Activated naive CD8-positive, alpha-beta T cell treated with anti-CD3 and anti-CD28 coated beads for 36 hours (primary cell): ENCODE measurements at places on chromosomes 16 and 17. TPM values are rescaled to one million over a fixed set of nuclear protein-coding genes. Genes with fewer than 3 reads are reported as not detected.

- peaks cover 4% of the 10 kb centered on the region for H3K36me3 ChIP-seq
- H3K27ac ChIP-seq: no peak overlapping the region
- H3K27me3 ChIP-seq: no peaks in the 10 kb centered on the region
- H3K4me1 ChIP-seq: no peaks in the 10 kb centered on the region
- no peak for DNase-seq
These were observed 20.2 kb upstream of the OR3A1 start for GRCh38 chr17:3318336-3318735.

- H3K4me3 ChIP-seq: peak within 1 kb of the TSS; percentile 99
- DNase-seq: peak; percentile 77
- peaks cover 24% of the 10 kb centered on the region for H3K36me3 ChIP-seq
- H3K27me3 ChIP-seq: no peaks in the 10 kb centered on the region
- H3K4me1 ChIP-seq: peaks cover 16% of the 10 kb centered on the region
These were observed at the start of gene VPS25 for GRCh38 chr17:42773290-42774035. TSS of gene VPS25 (plus strand) at chr17:42773449. CDS start at chr17:42773476, 27 bp downstream.

- DNase-seq: no peak
- H3K4me3 ChIP-seq: no peak overlapping the region
- H3K27me3 ChIP-seq: peaks cover 4% of the 10 kb centered on the region
- H3K36me3 ChIP-seq: peaks cover 5% of the 10 kb centered on the region
These were observed 11.9 kb downstream of the PER1 start for GRCh38 chr17:8140065-8141029.

DNA sequence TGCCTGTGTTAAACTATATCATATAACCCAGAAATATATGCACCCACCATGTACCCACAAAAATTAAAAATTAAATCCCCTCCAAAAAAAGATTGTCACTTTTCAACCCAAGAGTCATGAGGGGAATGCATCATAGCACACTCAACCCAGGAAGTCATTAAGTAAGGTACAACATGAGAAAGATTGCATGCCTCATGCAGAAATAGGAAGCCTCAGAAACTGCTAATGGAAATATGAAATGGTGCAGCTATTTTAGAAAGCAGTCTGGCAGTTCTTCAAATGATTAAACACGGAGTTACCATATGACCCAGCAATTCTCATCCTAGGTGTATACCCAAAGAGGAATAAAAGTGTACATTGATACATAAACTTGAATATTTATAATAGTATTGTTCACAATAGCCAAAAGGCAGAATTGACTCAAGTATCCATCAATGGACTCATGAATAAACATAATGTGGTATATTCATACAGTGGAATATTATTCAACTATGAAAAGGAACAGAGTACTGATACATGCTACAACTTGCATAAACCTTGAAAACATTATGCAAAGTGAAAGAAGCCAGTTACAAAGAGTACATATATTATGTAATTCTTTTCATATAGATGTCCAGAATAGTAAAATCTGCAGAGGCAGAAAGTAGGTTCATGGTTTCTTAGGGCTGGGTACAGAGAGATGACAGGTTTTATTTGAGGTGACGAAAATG, 70.4 kb downstream of the TMEM100 start:
- H3K27me3 ChIP-seq: peaks cover 23% of the 10 kb centered on the region
- no peaks in the 10 kb centered on the region for H3K4me1 ChIP-seq
- no peaks in the 10 kb centered on the region for H3K36me3 ChIP-seq

DNA sequence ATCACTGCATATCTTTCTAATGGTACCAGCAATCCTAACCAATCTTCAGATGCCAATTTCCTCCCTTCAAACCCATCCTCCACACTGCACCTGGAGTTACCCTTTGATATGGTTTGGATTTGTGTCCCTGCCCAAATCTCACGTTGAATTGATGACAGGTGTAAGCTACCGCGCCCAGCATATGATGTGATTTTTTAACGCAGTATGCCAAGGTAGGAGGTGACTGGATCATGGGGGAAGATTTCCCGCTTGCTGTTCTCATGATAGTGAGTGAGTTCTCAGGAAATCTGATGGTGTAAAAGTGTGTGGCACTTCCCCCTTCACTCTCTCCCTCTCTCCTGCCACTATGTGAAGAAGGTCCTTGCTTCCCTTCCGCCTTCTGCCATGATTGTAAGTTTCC, 57.0 kb downstream of the TOX3 start:
- no peaks in the 10 kb centered on the region for H3K36me3 ChIP-seq
- no peaks in the 10 kb centered on the region for H3K27me3 ChIP-seq
- DNase-seq: no peak
- no peak overlapping the region for H3K4me3 ChIP-seq
- no peak overlapping the region for H3K27ac ChIP-seq

DNA sequence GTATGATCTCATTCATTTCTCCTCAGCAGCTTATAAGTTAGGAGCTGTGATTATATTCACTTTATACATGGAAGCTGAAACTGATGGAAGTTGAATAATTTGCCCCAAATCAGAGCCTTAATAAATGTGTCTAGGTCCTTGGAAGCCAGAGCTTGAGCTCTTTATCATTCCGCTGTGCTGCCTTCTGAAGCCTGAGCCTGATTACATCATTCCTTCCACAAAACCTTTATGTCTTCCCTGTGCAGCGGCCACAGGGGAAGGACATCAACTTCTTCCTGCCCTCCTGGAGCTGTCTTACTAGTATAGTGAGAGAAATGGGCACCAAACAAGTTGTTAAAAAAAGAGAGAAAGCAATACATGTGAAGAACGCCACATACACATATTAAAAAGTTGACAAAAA, 6.8 kb downstream of the TNRC6C start:
- H3K4me3 ChIP-seq: no peak overlapping the region
- H3K4me1 ChIP-seq: peaks cover 74% of the 10 kb centered on the region
- H3K27ac ChIP-seq: no peak overlapping the region
- peaks cover 6% of the 10 kb centered on the region for H3K36me3 ChIP-seq
- no peak for DNase-seq

DNA sequence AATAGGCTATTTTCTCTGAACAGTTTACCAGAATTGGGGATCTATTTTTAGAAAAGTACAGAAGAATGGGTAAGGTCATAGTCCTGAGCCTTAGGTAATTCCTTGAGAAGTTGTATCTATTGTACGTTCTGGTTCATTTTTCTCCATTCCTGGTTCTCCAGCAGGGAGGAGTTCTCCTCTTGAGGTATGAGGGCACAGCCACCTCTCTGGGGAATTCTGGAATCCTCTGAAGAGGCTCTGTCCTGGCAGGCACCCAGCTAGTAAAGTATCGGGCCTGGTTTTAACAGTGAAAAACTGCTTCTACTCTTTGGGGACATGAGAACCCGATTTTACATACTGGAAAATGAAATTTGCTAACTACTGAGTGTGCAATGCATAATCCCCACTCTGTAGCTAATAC, 19.6 kb upstream of the PMFBP1 start:
- DNase-seq: no peak
- H3K27ac ChIP-seq: no peak overlapping the region
- H3K27me3 ChIP-seq: no peaks in the 10 kb centered on the region

DNA sequence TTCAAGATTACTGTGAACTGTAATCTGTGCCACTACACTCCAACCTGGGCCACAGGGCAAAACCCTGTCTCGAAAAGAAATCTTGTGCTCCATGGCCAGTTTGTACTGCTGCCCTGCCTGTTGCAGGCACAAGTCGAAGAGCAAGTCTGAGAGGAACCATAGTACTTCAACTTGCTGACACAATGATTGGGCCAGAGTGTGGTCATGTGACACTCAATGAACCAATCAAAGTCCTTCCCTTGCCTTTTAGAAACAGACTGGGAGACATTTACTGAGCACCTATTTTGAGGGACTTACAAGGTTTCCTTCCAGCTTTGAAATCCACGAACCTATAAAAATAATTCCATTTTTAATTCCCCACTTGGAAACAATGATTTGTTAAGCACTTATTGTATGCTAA, 39.8 kb upstream of the TMC5 start:
- no peaks in the 10 kb centered on the region for H3K36me3 ChIP-seq
- no peak overlapping the region for H3K27ac ChIP-seq
- DNase-seq: no peak
- no peak overlapping the region for H3K4me3 ChIP-seq

DNA sequence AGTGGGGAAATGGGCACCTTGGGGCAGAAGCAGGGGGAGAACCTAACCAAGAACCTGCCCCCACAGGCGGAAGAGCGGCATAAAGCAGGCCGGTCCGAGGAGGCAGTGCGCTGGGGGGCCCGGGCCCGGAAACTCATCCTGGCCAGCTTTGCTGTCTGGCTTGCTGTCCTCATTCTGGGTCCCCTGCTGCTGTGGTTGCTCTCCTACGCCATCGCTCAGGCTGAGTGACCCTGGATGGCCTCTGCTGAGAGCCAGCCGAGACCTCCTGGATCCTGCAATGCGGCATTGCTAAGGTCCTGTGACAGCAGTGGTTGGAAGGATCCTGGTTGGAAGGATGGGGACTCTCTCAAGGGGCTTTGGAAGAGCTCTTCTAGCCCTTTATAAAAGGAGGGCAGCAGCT, 4.5 kb upstream of the PHKG2 start:
- H3K4me1 ChIP-seq: peaks cover 20% of the 10 kb centered on the region
- no peak for DNase-seq
- no peak overlapping the region for H3K4me3 ChIP-seq
- H3K27ac ChIP-seq: no peak overlapping the region

- no peaks in the 10 kb centered on the region for H3K4me1 ChIP-seq
- H3K27ac ChIP-seq: no peak overlapping the region
- H3K36me3 ChIP-seq: no peaks in the 10 kb centered on the region
- H3K27me3 ChIP-seq: peaks cover 36% of the 10 kb centered on the region
These were observed 5.5 kb downstream of the SSTR5 start for GRCh38 chr16:1077877-1078578.

DNA sequence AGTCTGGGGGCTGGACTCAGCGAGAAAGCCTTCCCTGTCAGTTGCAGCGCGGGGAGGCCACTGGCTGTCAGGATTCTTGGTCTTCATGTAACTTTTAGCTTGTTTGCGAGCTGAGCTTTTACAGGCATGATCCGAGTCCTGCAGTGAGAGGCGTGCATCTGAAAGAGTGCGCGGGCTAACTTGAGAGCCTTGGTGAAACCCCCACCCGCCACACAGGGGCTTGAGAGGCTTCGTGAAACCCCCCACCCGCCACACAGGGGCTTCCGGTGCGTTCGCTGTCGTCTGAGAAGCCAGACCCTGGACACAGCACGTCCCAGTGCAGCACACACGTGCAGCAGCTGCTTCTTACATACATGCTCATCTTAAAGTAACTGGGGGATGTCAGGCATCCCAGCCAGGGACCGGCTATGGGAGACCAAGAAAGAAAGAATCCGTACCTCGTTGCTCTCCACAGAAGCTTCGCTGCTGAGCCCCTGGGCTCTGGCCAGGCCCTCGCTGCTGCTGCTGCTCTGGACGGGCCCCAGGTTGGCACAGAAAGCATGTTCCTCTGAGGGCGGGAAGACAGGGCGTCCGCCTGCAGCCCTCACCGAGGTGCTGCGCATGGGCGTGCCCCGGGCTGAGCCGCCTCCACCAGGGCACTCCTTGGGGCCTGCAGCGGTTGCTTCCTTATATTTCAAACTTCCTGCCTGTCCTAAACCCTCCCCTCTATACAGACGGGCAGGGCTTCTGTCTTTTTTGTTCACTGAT, 7.8 kb downstream of the NUDT16L1 start:
- DNase-seq: no peak
- H3K4me3 ChIP-seq: no peak overlapping the region
- H3K4me1 ChIP-seq: peaks cover 13% of the 10 kb centered on the region
- H3K36me3 ChIP-seq: peaks cover 7% of the 10 kb centered on the region
- H3K27me3 ChIP-seq: no peaks in the 10 kb centered on the region

- H3K27ac ChIP-seq: peak overlapping the region; percentile 91
- peaks cover 16% of the 10 kb centered on the region for H3K36me3 ChIP-seq
- DNase-seq: no peak
- H3K27me3 ChIP-seq: no peaks in the 10 kb centered on the region
- H3K4me1 ChIP-seq: peaks cover 88% of the 10 kb centered on the region
These were observed 58.9 kb downstream of the CYTH1 start for GRCh38 chr17:78723001-78723796.

DNA sequence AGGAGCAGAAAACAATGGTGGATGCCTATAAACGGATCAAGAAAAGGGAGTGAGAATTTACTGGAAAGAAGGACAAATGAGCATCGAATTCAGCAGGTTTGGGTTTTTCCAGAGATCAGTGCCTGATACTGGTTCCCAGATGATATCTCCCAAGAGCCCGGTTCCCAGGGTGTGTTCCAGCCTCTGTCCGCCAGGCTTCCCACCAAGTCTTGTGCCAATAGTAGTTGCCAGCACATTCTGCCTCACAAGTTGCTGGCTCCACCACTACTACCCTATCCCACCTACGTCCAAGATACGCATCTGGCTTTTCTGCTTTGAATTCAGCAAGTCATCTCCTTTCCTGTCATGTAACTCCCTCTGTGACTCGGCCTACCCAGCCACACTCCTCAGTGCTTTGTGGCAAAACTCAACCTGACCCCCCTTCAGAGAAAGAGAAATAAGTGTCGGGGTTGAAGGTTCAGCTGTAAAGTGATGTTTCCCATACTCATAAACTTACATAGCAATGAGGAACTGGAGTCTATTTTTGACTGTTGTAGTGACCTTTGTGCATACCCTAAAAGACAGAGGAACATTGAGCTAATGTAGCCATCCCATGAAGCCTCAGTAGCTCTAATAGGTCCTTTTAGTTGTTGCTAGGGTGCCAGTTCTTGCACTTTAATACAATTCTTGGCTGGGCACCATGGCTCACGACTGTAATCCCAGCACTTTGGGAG, 277.0 kb downstream of the IRX3 start:
- no peak overlapping the region for H3K27ac ChIP-seq
- no peaks in the 10 kb centered on the region for H3K4me1 ChIP-seq
- no peak for DNase-seq
- H3K36me3 ChIP-seq: peaks cover 42% of the 10 kb centered on the region

DNA sequence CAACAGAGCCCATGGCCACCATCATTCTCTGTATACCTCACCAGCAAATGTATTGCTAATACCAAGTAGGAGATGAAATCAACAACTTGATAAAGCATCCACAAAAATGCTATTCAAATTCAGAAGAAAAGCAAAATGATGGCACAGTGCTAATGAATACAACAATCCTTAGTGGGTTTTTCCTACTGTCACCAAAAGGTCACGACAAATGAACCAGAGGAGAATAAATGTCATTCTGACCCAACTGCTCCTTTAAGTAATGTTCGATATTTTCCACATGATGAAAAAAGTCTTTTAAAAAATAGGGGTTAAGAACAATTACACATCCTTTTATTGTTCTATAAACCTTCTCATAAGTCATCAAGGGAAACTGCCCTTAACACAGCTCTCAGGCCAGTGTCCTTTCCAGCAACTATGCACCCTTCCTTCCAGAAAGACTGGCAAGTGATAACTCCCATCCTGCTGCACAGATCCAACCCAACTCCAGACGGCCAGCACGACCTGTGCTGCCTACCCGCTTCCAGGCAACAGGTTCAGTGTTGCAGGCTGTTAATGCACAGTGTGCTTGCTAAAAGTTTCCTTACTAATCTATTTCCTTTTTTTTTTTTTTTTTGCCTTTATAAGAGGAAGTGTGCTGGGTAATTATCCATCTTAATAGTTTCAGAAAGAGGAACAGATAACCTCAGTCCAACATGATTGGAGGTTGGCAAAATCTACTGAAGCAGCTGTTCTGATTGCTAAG, 15.4 kb downstream of the FBXO31 start:
- H3K4me3 ChIP-seq: no peak overlapping the region
- no peak for DNase-seq
- H3K27ac ChIP-seq: peak overlapping the region; percentile 74
- no peaks in the 10 kb centered on the region for H3K27me3 ChIP-seq
- H3K4me1 ChIP-seq: peaks cover 56% of the 10 kb centered on the region

PHLPP2 gene
- 9.8 TPM for total RNA-seq

TMEM220 gene
- 2.5 TPM for total RNA-seq

NPIPA5 gene
- 8.8 TPM for total RNA-seq

CETP gene
- 0.12 TPM for total RNA-seq

TEPSIN gene
- total RNA-seq: 31.7 TPM

SNX20 gene
- 26.0 TPM for total RNA-seq

PITPNC1 gene
- total RNA-seq: 50.1 TPM

CCL1 gene
- not detected for total RNA-seq
